ENCODE measurements at places on chromosomes 4 and X.

DNA sequence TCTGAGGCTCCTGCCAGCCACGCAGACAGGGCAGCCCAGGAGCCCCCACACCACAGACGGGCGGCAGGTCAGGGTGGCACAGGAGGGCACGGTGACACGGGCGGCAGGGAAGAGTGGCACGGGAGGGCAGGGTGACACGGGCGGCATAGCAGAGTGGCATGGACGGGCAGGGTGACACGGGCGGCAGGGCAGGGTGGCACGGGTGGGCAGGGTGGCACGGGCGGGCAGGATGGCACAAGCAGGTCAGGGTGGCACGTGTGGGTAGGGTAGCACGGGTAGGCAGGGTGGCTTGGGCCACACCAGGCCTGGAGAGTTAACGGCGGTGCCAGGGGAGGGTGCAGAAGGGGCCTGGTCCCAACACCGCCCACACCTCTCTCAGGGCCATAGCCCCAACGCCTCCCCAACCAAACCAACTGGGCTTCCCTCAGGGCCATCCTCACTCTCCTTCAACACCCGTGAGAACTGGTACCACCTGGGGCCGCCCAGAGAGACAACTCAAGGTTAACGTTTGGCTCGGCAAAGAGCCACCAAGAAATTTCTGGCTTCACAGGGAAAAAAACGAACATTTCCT is 3.4 kb downstream of the CTBP1 start:
- DNase-seq = no peak

DNA sequence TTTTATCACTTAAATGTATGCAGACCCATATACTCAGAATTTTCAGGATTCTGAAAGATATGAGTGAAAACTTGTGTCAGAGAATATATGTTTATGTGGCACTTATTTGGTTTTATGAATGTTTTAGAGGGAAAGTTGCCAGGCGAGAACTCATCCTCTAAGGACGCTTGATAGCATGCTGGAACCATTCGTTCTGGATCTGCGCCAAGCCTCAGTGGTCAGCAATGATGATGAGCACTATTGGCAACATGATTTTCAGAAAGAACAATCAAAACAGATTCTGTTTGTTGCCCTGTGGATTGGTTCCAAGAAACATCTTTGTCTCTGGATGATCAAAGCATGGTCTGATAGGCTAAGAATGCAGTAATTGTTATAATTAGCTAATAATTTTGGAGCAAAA is 32.1 kb upstream of the RAPGEF2 start:
- DNase-seq = no peak

DNA sequence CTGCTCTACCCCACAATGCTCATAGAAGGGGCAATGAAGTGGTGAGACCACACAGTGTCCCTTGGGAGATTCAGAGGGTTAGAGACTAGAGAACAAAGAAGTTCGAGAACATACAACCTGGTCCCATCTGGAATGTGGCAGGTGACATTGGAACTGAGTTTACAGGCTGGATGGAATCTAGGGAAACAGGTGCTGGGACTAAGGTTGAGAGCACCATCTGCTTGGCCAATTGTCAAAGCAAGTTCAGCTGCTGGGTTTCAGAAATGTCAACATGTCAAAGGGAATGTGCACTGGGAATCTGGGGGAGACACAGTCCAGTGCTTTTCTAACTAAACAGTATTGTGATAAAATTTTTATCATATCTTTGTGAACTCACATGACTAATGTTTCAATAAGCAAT is 15.9 kb upstream of the FAM13A start:
- no peak for DNase-seq

- DNase-seq = no peak
Measured at GRCh38 chr4:86565651-86566050, 28.5 kb upstream of the PTPN13 start.

GRCh38 chr4:33837043-33837838 is 2407.1 kb downstream of the ARAP2 start:
- no peak for DNase-seq

DNA sequence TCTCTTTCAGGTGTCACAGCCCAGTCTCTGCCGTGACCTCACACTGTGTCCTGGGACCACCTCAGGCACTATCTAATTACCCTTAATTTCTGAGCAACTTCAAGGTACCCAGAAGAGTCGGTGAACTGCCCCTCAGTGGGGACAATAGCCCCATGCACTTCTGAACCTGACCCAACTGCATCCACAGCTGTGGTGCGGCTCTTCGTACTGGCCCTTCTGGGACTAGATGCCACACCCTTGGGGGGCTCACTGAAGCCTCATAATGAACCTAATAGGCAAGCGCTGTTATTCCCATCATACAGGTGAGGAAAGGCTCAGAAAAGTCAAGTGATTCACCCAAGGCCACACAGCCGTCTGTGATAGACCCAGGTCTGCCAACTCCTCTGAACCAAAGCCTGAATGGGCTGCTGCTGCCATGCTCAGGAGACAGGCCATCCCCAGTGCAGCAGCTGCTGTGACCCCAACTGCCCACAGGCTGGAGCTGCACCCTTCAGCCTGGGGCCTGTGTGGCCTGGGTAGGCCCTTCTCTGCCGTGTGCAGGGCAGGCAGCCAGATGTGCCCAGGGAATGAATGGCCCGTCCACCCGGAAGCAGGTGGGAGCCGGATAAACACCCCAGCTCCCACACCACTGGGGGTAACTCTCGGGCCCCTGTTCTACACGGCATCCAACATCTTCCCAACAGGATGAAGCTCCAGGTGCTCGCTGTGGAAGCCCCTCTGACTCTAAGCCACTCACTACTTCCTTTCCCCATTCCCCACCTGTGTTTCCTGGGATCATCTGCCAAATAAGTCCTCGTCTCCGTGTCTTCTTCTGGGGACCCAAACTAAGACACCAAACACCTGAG is 35.9 kb downstream of the HMX1 start:
- DNase-seq = no peak

GRCh38 chrX:110614596-110614995 is 181.0 kb downstream of the CHRDL1 start:
- DNase-seq = no peak

GRCh38 chr4:161604516-161605300 is 559.1 kb downstream of the FSTL5 start:
- no peak for DNase-seq

GRCh38 chrX:19372547-19373331 is 29.0 kb downstream of the PDHA1 start:
- DNase-seq = peak; percentile 3

- DNase-seq = no peak
Measured at GRCh38 chrX:9148615-9149399, 114.9 kb upstream of the FAM9B start.

GRCh38 chrX:27086237-27086636 is 376.9 kb downstream of the PPP4R3C start:
- DNase-seq = no peak

DNA sequence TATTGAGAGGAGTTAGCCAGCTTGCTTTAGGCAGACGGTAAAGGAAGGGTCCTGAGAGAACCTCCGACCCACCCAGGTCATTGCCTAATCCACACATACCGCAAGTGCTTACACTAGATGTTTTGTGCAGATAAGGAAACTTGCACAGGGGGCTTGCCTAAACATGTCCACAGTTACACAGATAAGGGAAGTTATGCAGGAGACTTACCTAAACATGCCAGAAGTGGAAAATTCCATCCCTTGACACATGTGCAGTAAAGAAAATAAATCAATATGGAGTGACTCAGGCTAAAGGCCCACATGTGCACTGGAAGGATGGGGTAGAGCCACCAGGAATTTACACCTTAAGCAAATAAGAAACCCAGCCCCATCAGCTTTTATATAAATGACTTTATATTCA is 232.8 kb upstream of the HDX start:
- DNase-seq = no peak

DNA sequence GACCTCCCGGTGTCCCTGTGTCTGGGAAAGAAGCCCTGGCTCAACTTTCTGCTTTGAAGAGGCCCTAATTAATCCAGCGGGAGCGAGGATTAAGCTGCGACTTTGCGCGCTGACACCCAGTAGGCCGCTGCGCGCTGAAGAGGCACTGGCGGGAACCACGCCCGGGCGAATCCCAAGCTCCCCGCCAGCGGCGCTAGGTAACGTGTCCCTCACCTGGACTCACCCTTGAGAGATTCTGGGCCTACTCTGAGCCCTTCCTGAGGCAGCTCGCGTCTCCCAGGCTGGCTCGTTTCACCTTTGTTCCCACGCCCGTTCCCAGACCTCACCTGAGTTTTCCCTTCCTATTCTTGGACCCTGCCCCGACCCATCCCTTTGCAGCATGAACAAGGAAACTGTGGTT is 616 bp upstream of the KLHL34 start:
- peak; percentile 12 for DNase-seq

DNA sequence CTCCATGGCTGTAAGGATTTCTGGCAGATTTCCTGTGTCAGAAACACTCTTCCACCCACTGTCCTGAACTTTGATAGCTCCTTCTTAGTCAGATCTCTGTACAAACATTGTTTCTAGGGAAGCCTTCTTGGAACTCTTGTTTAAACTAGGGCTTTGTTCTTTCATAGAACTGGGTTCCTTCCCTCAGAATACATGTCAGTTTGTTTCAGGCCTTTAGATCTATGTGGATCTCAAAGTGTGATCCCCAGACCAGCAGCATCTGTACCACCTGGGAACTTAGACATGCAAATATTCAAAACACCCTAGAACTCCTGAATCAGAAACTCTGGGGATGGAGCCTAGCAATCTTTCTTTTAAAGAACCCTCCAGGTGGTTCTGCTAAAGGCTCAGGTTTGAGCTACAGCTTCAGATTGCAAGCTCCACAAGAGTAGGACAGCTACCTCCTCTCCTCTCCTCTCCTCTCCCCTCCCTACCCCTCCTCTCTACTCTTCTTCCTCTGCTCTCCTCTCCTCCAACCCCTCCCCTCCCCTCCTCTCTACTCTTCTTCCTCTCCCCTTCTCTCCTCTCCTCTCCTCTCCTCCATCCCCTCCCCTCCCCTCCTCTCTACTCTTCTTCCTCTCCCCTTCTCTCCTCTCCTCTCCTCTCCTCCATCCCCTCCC is 12.7 kb downstream of the RASSF6 start:
- no peak for DNase-seq

- DNase-seq = no peak
Measured at GRCh38 chr4:76773766-76774165, 124.2 kb downstream of the SOWAHB start.

GRCh38 chr4:150679765-150680343 is 97.9 kb downstream of the MAB21L2 start:
- DNase-seq = no peak

DNA sequence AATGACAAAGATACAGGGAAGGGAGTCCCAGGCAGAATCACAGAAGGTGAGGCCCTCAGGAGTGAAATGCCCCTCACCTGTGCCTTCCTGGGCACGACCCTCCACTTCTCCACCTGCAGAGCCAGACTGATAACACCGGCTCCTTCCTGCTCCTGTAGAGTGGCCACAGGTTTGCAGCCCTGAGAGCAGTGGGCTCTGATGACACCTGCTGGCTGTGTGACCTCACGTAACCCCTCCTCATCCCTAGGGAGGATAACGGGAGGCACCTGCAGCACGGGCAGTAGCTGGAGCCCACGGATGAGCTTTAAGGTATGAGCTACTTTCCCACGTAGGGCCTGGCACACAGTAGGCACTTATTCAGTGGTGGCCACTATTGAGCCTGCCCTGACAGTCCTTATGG is 25.5 kb upstream of the MAN2B2 start:
- no peak for DNase-seq

GRCh38 chr4:75995727-75996126 is 5.0 kb upstream of the SDAD1 start:
- DNase-seq = peak; percentile 42

DNA sequence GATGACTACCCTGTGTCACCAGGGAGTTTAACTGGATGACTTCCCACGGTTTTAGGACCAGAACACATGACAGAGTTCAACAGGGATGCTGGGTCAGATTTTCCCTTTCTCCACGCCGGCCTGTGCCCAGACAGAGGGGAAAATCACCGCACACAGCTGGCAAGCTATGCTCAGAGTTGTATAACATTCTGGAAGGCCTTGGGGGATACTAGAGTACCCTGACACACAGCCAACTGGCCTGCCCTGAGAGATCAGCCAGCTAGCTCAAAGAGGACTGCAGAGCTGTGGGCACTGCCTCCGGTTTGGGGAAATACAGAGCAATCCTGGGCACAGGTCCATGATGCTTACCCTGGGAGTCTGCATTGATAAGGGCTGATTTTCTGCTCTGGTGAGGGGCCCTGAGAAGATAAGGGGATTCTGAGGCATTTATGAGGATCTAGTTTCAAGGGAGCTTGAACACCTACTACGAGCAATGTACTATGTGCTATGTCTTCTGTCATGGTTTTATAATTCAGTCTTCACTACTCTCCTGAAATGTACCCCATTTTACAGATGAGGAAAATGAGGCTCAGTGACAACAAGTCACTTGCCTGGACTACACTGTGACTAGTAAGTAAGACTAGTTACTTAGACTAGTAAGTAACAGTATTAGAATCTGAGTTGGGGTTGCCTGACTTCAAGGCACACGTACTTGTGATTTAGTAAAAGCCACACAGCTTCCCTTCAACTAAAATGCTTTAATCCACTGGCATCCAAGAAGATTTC is 14.7 kb downstream of the C4orf54 start:
- no peak for DNase-seq

- no peak for DNase-seq
Measured at GRCh38 chr4:164251257-164251656, 502.7 kb upstream of the SMIM31 start.

- DNase-seq = no peak
Measured at GRCh38 chr4:140753329-140753728, 2.9 kb downstream of the TBC1D9 start.

DNA sequence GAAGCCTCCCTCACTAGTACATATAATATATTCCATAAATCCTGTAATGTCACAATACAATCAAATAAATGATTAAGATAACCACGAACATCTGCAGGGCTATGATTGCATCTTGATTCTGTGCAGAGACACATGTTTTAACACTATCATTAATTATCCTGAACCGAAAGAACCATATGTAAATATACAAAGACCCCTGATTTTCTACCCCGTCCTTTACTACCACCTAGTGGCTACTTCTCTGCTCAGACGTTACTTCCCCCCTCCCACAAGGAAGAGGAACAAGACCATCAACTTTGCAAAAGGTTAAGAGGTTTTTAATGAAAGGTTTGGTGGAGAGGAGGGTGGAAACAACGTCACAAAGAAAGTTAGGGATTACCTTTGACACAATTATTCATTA is 134.0 kb downstream of the COL4A6 start:
- DNase-seq = no peak

DNA sequence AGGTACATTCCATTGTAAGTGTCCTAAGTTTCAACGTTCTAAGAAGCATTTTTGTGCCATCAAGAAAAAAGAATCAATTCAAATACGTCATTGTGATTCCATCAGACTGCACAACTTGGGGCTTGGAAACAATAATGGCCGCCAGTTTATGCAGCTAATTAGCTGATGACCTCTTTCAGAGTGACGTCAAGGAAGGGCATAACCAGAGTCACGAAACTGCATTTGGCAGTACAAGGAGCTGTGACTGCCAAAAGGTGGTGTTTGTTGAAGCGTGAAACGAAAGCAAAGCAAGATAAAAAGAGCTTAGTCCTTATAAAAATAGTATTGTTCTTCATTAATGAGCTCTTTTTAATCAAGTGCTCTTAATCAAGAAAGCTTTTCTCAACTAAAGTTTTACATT is 81.1 kb upstream of the SH3RF1 start:
- DNase-seq = no peak
